ENCODE measurements at places on chromosomes 11 and 22.

- no peak for DNase-seq
- H3K4me1 ChIP-seq, result peaks cover 39% of the 10 kb centered on the region
- no peaks in the 10 kb centered on the region for H3K27me3 ChIP-seq
- no peak overlapping the region for H3K4me3 ChIP-seq
Measured at GRCh38 chr22:30947816-30948454, 20.6 kb downstream of the MORC2 start.

- no peak for DNase-seq
- H3K27me3 ChIP-seq, result no peaks in the 10 kb centered on the region
- peak overlapping the region; percentile 22 for H3K27ac ChIP-seq
Measured at GRCh38 chr22:25751174-25751581, 9.2 kb downstream of the MYO18B start.

- no peak for DNase-seq
- H3K4me1 ChIP-seq, result peaks cover 14% of the 10 kb centered on the region
- H3K4me3 ChIP-seq, result no peak overlapping the region
- H3K36me3 ChIP-seq, result peaks cover 2% of the 10 kb centered on the region
- H3K27ac ChIP-seq, result no peak overlapping the region
- no peaks in the 10 kb centered on the region for H3K27me3 ChIP-seq
Measured at GRCh38 chr11:75308116-75308515, 43.3 kb downstream of the ARRB1 start.

DNA sequence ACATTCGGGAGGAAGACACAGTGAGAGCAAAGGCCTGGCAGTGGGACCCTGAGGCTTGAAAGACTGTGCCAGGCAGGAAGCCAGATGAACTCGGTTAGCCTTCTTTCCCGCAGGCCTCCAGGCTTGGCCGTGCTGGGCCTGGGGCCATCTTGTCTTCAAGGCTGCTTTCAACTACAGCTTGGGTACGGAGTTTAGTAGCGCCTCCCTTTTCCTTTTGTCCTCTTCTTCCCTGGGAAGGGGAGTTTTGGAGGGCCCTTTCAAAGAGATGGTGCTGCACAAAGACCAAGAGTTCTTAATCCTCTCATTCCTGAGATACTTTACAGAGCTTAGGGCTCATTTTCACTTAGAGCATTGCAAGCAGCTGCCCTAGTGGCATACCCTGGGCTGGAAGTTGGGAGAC, 87.5 kb downstream of the TP53I11 start:
- no peak for DNase-seq
- H3K36me3 ChIP-seq, result peaks cover 2% of the 10 kb centered on the region
- H3K4me3 ChIP-seq, result no peak overlapping the region
- H3K27ac ChIP-seq, result no peak overlapping the region

GRCh38 chr11:11952036-11952435, 56.4 kb downstream of the DKK3 start:
- no peak for DNase-seq
- peak overlapping the region; percentile 85 for H3K27ac ChIP-seq

- DNase-seq, result no peak
- H3K27me3 ChIP-seq, result peaks cover 20% of the 10 kb centered on the region
- no peak overlapping the region for H3K4me3 ChIP-seq
- H3K27ac ChIP-seq, result no peak overlapping the region
Measured at GRCh38 chr11:69435161-69435986, 46.1 kb upstream of the LINC01488 start.

DNA sequence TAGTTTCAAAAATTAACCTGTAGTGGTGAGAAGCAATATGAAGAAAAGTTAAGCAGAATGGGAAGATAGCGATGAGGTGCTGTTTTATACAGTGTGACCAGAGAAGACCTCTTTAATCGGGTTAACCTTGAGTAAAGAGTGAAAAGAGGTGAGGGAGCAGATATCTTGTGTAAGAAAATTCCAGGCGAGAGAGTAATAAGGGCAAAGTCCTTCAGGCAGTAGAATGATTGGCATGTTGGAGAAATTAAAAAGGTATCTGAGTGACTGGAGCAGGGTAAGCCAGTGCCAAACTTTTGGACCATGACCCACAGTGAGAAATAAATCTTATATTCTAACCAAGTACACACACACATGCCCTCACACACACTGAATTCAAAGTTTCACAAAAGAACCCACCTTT, 374.7 kb upstream of the LARGE1 start:
- no peaks in the 10 kb centered on the region for H3K36me3 ChIP-seq
- H3K27ac ChIP-seq, result no peak overlapping the region
- no peak overlapping the region for H3K4me3 ChIP-seq

DNA sequence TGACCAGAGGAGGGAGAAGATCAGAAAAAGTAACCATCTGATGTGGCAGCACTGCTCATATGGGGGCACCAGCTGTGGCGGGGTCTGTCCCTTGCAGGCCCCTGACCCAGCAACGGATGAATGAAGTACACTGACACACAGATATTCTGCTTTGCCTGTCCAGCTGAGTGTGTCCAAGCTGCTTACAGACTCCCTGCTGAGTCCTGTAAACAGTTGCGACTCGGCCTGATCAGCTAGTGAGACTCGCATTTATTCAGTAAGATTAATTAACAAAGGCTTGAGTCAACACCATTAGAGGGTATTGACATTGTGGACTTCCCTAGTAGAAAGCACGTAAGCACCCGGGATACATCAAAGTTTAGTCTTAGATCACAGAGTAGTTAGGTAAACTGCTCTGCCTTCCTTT, 15.3 kb upstream of the OR10D3 start:
- no peak overlapping the region for H3K4me3 ChIP-seq
- DNase-seq, result no peak
- H3K4me1 ChIP-seq, result no peaks in the 10 kb centered on the region
- peaks cover 17% of the 10 kb centered on the region for H3K27me3 ChIP-seq
- H3K27ac ChIP-seq, result no peak overlapping the region

DNA sequence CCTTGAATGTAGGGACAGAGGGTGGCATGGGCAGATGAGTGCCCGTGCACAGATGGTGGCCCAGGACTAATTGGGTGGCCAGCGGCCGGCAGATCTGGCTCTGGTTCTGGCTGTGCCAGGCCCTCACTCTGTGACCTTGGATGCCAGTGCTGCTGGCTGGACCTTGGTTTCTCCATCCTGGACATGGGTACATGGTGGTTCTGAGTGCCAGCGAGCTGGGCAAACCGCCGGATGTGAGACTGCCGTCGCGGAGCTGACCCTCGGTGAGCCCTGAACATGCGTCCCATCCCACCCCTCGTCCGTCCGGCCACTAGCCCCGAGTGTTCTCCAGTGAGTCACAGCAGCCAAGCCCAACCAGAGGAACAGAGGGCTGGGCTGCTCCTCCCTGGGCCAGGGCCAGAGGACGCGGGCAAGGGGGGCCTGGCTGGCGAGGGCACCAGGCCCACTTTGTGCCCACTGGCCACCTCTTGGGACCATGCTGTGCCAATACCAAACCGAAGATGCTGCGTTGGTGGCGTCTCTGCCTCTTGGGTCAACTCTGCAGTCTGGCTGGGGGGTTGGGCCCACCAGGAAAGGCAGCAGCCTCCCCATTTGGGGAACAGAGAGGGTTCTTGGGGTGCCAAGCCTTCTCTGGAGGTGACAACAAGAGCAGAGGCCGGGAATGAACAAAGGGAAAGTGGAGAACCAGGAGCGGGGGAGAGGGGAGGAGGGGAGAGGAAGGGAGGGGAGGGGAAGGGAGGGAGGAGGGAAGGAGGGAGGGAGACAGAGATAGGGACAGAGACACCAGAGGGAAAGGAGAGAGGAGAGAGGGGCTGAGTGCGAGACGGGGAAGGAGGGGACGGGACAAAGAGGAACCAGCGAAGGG, 10.7 kb downstream of the LSP1 start:
- H3K36me3 ChIP-seq, result no peaks in the 10 kb centered on the region
- DNase-seq, result no peak
- no peaks in the 10 kb centered on the region for H3K27me3 ChIP-seq
- no peaks in the 10 kb centered on the region for H3K4me1 ChIP-seq
- no peak overlapping the region for H3K27ac ChIP-seq
- H3K4me3 ChIP-seq, result no peak overlapping the region

- no peak for DNase-seq
- H3K4me3 ChIP-seq, result no peak overlapping the region
- H3K36me3 ChIP-seq, result no peaks in the 10 kb centered on the region
Measured at GRCh38 chr11:117194267-117194666, 4.9 kb upstream of the TAGLN start.

DNA sequence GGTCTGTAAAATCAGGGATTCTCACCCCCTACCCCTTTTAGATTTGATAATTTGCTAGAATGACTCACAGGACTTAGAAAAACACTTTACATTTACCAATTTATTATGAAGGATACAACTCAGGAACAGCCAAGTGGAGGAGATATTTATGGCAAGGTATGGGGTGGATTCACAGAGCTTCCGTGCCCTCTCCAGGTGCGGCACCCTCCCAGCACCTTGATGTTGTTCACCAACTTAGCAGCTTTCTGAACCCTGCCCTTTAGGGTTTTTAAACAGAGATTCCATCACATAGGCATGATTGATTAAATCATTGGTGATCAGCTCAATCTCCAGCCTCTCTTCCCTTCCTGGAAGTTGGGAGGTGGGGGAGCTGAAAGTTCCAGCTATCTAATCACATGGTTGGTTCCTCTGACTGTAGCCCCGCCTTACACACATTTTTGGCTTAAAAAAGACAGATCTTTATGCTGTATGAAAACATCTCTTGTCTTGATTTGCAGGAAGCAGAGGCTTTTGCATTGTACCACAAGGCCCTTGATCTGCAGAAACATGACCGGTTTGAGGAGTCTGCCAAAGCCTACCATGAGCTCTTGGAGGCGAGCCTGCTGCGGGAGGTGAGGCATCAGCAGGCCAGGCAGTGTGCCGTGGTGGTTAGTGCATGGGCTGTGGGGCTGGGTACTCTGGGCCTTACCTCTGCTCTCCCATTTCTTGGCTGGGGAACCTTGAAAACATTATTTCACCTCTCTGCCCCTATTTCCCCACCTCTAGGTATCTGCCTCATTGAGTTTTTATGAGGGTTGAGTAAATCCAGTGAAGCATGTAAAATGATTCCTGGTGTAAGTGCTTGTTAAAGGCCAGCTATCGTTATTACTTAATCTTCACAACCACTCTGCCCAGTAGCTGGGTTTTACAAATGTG, 27.0 kb downstream of the CABIN1 start:
- peaks cover 17% of the 10 kb centered on the region for H3K4me1 ChIP-seq
- peaks cover 8% of the 10 kb centered on the region for H3K36me3 ChIP-seq
- no peaks in the 10 kb centered on the region for H3K27me3 ChIP-seq
- H3K4me3 ChIP-seq, result no peak overlapping the region
- no peak for DNase-seq

GRCh38 chr11:25755918-25756584, 575.9 kb upstream of the ANO3 start:
- no peaks in the 10 kb centered on the region for H3K4me1 ChIP-seq
- H3K4me3 ChIP-seq, result no peak overlapping the region
- no peak for DNase-seq
- H3K27me3 ChIP-seq, result no peaks in the 10 kb centered on the region

- H3K27me3 ChIP-seq, result peaks cover 35% of the 10 kb centered on the region
- H3K36me3 ChIP-seq, result no peaks in the 10 kb centered on the region
- H3K4me3 ChIP-seq, result no peak overlapping the region
- H3K27ac ChIP-seq, result no peak overlapping the region
- peaks cover 16% of the 10 kb centered on the region for H3K4me1 ChIP-seq
Measured at GRCh38 chr22:37525073-37525745, 6.0 kb upstream of the CARD10 start.

- peaks cover 52% of the 10 kb centered on the region for H3K4me1 ChIP-seq
- no peak for DNase-seq
- no peaks in the 10 kb centered on the region for H3K27me3 ChIP-seq
- H3K27ac ChIP-seq, result no peak overlapping the region
Measured at GRCh38 chr11:66462010-66462409, 4.7 kb upstream of the PELI3 start.

DNA sequence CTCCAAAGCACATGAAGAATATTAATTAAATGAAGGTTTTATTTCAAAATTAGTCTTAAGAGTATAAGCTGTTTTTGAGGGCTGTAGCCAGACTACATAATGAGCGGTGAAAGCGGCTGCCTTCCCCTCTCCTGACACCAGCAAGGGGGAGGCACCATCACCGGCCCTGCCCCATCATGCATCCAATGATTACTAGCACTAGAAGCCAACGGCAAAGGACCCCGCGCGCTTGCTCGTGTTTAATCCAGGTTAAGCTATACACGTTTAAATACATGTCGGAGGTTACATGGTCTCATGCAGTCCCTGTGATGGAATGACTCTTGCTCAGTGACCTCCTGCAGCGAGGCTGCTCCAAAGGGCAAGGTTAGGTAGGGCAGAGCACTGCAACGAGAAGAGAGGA, 50.3 kb downstream of the FEZ1 start:
- peaks cover 19% of the 10 kb centered on the region for H3K27me3 ChIP-seq
- DNase-seq, result no peak
- H3K4me3 ChIP-seq, result no peak overlapping the region
- H3K27ac ChIP-seq, result no peak overlapping the region
- H3K4me1 ChIP-seq, result peaks cover 8% of the 10 kb centered on the region
- H3K36me3 ChIP-seq, result no peaks in the 10 kb centered on the region

DNA sequence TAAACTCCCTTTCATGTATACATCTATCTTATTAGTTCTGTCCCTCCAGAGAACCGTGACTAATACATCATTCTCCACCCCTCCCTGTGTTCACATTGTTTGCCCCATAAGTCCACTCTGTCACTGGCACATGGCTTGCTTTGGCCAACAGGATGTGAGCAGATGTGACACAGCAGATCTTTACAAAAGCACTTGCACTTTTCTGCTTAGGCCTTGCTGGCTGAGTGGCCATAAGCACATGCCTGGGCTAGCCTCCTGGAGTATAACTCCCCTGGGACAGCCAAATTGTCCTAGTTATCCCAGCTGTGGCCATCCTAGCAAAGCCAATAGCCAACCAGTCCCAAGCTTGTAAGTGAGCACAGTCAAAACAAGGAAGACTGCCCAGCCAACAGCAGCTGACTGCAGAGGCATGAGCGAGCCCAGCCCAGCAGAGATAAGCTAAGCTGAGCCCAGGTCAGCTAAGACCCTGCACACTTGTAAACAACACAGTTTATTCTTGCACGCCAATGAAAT, 9.7 kb upstream of the RCN1 start:
- no peak overlapping the region for H3K4me3 ChIP-seq
- H3K36me3 ChIP-seq, result no peaks in the 10 kb centered on the region
- peak overlapping the region; percentile 16 for H3K27ac ChIP-seq
- H3K27me3 ChIP-seq, result peaks cover 38% of the 10 kb centered on the region

DNA sequence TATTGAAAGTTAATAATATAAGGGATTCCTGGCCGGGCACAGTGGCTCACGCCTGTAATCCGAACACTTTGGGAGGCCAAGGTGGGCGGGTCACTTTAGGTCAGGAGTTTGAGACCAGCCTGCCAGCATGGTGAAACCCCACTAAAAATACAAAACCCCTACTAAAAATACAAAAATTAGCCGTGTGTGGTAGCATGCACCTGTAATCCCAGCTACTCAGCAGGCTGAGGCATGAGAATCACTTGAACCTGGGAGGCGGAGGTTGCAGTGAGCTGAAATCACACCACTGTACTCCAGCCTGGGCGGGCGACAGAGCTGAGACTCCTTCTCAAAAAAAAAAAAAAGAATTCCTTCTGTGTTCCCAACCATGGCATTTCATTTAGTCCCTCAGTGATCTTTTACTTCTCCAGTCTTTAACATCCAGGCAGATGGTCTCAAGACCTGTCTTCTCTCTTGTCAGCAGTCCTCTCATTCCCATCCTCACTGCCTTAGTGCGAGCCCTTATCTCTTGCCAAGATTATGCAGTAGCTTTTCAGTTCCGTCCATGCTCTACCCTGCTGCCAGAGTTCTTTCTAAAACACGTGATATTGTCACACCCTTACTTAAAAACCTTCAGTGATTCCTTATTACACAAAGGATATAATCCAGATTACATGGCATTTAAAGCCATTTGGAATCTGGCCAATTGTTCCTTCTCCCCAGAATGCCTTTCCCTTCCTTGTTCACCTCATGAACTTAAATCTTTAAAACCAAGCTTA, 17.9 kb downstream of the RTN3 start:
- H3K4me1 ChIP-seq, result peaks cover 11% of the 10 kb centered on the region
- no peak for DNase-seq
- H3K27ac ChIP-seq, result no peak overlapping the region
- no peaks in the 10 kb centered on the region for H3K36me3 ChIP-seq
- no peaks in the 10 kb centered on the region for H3K27me3 ChIP-seq
